ENCODE measurements at places on chromosomes 16 and 17.

DNA sequence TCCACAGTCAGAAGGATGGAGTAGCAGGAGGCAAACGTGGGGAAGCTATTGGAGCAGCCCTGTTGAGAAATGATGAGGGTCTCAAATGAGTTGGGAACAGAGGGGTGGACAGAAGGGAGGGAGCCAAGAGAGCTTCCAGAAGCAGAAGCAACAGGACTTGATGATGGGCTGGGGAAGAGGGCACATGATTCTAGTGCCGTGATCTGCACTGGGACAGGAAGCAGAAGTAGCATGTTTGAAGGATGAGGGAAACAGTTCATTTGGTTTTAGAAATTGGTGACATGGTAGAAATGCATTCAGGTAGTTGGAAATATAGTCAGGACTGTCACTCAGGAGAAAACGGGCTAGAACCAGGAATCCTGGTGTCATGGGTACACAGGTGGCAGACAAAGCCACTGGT is 19.4 kb downstream of the EMP2 start:
- no peak for DNase-seq

- DNase-seq: peak; percentile 89
These were observed 346 bp upstream of the SLC43A2 start for GRCh38 chr17:1628856-1629503.

- DNase-seq: no peak
These were observed 15.2 kb downstream of the ARHGAP17 start for GRCh38 chr16:24999856-25000461.

DNA sequence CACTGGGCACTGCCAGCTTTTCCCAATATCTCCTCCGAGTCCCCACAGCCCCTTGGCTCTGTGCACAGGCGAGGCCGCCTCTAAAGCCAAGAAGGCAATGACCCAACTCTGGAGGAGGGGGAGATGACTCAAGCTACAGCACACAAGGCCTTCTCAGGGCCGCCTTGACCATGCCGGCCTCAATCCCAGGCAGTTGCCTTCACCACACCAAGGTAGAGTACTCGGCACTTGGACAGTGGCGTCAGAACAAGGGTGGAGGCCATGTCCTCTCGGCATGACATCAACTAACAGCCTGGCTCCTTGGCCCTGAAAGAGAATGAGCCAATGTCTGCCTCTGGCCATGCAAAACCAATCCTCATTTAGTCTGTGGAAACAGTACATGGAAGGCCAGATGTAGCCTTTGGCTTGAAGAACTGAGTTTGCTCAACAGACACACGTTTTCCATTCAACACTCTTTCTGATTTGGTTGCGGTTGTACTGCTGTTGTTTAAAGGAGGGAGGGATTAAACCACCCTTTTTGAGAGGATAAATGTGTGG is 139.6 kb downstream of the XYLT1 start:
- no peak for DNase-seq

- no peak for DNase-seq
These were observed 3.1 kb upstream of the NPIPB7 start for GRCh38 chr16:28475221-28475620.

DNA sequence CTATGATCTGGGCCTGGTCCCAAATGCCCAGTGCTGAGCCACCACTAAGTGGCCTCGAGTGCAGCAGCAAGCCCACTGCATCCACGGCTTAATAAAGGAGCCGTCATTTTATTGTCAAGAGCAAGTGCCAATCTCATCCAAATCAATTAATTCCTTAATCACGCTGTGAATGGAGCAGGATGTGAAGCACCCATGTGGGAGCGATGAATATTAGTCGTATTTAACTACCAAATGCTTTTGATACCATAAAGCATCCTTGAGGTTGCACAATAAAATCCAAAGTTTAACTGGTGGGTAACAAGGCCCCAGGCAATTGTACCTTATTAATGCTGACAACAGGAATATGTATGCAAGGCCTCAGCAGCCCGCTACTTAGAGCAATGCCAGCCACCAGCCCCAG is 226.0 kb upstream of the C16orf82 start:
- no peak for DNase-seq

DNA sequence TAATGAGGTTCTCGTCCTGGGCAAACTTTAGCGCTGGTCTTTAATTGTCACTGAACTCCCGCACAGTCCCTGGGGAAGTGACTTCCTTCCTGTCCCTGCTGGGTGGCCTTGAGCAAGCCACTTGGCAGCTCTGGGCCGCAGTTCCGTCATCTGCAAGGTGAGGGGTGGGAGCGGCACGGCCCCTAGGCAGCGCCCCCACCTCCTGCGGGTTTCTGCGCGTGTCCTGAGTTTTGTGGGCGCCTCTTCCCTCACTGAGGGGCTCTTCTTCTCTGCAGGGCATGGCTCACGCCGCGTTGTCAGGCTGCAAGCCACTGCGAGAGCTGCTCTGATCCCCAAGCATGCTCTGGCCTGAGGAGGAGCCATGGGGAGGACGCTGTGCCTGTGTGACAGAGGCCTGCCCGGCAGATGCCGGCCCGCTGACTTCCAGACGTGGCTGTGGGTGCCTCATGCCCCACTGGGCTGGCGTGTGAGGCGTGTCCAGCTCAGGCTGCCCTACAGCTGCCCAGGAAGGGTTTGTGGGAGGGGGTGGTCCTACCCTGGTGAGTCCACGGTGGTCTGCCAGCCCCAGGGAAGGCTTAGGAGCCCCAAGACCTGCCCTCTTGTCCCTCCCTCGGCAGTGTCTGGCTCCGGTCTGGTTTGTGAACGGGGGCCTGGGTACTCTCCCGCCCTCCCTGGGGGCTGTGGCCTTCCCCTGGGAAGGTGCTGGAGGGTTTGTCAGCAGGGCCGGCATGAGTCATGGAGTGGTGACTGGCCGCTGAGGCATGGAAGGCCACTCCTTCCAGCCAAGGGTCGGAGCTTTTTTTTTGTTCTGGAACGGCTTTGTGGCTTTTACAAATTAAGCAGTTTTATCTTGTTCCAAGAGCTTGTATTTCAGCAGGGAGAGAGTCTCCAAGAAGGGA is 182.0 kb downstream of the SEC14L1 start:
- DNase-seq: no peak

- no peak for DNase-seq
These were observed 42.1 kb downstream of the SLFN5 start for GRCh38 chr17:35284955-35285354.

GRCh38 chr16:53456625-53457024 is 22.4 kb downstream of the RBL2 start:
- peak; percentile 84 for DNase-seq

DNA sequence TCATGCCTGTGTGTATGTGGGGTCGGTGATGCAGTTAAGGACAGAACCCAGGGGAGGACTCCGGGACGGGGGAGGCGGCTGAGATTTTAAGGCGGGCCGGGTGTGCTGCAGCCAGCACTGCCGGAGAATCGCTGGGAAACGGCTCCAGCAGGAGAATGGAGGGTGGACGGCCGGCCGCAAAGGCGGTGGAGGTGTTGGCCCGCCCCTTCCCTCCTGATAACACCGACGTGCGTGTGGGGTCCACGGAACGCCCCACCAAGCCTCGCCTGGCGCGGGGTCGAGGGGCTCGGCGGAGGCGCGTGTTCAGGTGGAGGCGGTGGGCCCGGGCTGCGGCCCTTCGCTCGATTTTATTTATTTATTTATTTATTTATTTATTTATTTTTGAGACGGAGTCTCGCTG is 633 bp downstream of the ZNF843 start:
- DNase-seq: no peak

GRCh38 chr16:89629827-89630610 is 16.6 kb downstream of the DPEP1 start:
- DNase-seq: no peak

GRCh38 chr17:10162096-10162495 is 36.3 kb downstream of the GAS7 start:
- DNase-seq: no peak

DNA sequence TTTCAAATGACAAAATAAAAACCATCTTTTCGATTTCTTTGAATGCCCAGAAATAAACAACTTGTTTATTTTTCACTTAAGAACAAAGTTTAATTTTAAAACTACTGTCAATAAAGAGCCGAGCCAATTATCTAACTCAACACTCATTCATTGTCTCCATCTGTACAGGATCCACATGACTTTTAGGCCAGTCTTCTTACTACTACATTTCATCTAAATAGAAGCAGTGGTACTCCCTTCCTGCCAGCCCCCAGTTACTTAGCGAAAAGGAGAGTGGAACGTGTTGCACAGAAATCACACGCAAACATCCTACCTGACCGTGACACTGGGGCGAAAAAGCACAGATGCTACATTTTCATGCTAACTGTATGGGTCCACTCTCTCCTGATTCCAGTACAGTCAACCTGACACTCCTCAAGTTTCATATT is 1.2 kb downstream of the GNA13 start:
- DNase-seq: peak; percentile 23

- no peak for DNase-seq
These were observed 12.8 kb downstream of the PLXDC1 start for GRCh38 chr17:39138431-39139160.

DNA sequence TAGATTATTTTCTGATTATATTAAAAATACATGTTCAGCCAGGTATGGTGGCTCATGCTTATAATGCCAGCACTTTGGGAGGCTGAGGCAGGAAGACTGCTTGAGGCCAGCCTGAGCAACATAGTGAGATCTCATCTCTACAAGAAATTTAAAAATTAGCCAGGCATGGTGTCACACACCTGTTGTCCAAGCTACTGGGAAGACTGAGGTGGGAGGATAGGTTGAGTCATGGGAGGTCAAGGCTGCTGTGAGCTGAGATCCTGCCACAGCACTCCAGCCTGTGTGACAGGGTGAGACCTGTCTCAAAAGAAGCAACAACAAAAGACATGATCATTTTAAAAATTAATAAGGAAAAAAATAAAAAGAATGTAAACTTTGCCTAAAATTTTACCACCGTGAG is 40.7 kb downstream of the PRAC1 start:
- DNase-seq: no peak

DNA sequence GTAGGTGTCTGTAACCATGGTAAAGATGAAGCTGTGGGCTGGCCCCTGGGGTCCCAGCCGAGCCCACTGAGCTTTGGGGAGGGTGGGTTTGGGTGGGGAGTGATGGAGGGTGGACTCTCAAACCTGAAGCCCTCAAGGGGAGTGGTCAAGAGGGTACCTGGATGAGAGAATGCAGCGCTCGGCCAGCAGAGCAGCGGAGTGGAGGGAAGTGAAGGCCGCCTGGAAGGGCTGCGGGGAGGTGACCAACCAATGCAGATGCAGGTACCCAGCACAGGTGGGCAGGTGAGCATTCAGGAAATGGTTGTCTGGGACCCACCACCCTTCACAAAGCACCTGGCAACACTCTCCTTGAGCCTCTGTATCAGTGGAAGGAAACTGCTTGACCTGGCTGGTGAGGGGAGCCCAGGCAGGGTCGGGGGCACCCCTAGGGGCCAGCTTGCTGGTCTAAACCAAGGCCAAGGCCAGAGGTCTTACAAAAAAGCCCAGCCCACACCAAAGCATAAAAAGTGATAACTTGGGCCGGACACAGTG is 3.4 kb upstream of the SLC5A10 start:
- DNase-seq: no peak

GRCh38 chr16:4115949-4116318 is 308 bp downstream of the ADCY9 start:
- no peak for DNase-seq

GRCh38 chr17:75361344-75361743 is 44.1 kb downstream of the GRB2 start:
- DNase-seq: no peak

DNA sequence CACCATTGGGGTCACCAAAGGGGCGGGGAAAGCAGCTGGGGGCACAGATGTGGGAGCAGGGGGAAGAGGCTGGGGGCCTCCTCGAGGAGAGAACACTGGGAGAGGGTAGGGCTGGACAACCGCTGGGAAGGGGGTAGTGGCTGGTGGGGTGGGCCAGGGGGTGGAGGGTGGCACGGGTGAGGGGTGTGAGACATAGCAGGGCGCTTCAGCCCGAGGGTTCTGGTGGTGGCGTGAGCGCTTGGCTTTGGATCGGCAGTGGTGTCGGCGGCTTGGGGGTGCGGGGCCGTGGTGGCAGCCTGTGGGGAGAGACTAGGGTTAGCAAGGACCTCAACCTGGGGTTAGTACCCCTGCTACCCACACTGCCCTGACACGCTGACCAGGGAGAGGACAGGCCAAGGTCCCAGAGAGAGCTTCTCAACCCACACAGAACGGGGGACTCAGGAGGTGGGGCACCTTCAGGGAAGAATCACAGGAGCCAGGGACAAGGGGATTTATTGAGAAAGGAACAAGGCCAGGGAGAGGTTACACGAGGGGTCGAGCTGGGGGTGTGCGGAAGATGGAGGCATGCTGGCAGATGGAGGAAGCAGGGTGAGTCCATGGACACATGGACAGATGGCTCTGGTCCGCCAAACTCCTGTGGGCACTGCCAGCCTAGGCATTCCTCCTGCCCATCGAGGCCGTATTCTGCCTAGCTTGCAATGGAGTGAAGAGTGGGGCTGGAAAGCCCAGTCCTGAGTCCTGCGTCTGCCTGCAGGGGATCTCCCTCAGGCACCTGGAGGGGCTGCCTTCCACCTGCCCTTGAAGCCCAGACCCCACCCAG is 8.4 kb downstream of the PER1 start:
- DNase-seq: no peak

DNA sequence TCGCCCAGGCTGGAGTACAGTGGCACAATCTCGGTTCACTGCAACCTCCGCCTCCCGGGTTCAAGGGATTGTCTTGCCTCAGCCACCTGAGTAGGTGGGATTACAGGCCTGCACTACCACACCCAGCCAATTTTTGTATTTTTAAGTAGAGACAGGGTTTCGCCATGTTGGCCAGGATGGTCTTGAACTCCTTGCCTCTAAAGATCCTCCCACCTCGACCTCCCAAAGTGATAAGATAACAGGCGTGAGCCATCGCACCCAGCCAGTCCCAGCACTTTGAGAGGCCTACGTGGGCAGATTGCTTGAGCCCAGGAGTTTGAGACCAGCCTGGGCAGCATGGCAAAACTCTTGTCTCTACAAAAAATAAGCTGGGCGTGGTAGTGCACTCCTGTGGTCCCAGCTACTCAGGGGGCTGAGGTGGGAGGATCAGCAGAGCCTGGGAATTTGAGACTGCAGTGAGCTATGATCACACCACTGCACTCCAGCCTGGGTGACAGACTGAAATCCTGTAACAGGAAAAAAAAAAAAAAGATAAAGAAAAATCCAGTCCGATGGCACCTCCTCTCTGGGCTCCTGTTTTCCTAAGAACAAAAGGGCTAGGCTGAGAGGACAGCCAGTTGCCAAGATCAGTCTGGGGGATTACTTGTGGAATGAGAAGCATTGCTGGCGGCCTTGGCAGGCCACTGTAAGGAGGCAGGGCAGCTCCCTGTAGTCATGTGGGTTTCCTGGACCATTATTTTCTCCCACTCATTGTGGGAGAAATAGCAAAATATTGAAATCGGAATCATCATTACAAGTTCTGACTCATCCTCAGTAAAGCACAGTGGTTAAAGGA is 3.0 kb upstream of the PIPOX start:
- no peak for DNase-seq

DNA sequence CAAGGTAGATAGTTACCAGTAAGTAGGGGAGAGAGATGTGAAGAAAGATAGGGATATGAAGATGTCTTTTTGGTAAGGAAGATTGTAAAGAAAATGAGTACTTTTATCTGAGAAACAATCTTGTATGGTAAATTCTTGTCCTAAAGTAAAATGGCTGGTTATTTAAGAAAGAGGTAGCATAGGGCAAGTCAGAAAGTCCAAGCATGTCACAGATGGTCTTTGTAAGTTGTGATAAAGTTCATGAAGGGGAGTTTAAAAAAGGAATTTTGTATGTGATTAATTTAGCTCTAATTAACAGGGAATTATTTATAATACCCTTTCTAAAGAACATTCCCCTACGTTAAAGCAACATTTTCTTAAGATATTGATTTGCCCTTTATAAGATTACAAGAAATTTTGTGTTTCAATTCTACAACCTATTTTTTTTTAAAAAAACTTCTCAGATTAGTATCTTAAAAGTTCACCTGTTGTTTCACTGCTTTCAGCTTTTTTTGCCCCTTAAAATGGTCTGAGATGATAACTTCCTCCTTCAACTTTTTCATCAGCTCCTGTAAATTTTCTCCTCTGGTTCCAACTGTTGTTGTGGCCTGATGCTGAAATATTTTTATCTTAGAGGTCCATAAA is 16.2 kb upstream of the CPHXL start:
- DNase-seq: no peak

All from immature natural killer cell (primary cell).